ENCODE measurements at places on chromosomes 7 and 10.

- DNase-seq: no peak
Measured at GRCh38 chr10:5014936-5015335, 11.3 kb upstream of the AKR1C2 start.

- DNase-seq: no peak
Measured at GRCh38 chr7:28990200-28990960, 32.2 kb upstream of the TRIL start.

GRCh38 chr10:116752563-116752962, 10.2 kb upstream of the HSPA12A start:
- DNase-seq: no peak

- DNase-seq: no peak
Measured at GRCh38 chr7:67593794-67594193, 597.2 kb downstream of the TYW1 start.

DNA sequence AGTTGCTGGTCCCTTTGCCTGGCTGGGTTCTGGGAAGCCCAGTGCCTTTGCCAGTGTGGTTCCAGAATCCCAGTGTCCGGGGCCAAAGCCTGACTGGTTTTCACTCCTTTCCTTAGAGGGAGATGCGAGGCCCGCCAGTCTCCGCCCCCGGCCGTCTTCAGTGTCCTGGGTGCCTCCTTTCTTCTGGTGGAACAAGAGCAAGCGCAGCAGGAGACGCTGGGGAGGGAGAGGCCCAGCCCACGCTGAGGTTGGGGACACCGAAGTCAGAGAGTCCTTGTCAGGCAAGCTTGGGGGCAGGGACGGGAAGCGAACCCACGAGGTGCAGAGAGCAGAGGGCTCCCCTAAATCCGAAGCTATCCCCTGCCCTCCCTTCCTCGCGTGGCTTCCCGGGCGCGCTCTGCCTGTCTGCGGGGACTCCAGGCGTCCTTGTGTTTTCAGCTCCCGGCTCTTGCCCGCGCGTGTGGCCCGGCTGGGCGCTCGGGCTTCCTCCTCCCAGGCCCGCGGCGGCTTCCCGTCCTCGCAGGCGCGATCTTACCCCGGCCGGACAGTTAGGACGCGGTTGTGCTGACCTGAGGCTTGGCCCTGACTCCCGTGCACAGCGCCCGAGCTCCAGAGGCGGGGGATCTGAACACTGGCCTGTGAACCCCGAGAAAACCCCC, 60.6 kb upstream of the UBE3C start:
- DNase-seq: no peak

DNA sequence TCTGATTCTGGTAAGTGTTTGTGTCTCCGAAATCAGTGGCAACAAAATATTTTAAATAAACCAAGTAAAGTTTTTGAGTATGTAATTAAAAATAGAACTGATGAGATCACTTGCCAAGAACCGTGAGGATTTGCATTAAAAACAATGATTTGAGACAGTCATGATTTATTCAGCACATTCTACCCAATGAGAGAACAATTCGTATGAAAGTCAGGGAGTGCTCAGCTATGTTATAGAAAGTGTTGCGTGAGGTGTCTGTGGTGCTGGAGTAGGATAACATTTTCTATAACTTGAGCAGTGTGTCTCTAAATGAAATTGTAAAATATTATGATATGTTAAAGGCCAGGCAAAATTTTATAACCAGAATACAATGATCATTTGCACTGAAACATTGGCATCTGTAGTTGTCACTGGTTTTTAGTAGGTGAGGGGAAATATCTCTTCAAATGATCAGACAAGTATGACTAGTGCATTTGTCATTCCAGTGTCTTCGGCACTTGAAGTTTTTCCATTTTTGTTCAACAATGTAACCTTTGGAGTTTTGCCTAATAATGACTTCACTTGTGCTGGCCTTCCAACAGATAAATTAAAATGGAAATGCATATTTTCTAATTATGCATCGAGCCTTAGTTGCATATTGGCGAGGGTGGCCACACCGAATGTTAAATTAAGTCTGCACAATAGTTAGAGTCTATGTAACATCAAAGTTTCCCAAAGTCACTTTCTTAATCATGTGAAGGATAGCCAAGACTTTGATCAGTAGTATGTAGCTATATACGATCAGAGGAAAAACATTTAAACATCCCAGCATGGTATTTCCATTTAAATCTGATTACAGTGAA, 335.9 kb downstream of the GFRA1 start:
- DNase-seq: no peak

- no peak for DNase-seq
Measured at GRCh38 chr10:125857185-125857760, 23.8 kb downstream of the DHX32 start.

DNA sequence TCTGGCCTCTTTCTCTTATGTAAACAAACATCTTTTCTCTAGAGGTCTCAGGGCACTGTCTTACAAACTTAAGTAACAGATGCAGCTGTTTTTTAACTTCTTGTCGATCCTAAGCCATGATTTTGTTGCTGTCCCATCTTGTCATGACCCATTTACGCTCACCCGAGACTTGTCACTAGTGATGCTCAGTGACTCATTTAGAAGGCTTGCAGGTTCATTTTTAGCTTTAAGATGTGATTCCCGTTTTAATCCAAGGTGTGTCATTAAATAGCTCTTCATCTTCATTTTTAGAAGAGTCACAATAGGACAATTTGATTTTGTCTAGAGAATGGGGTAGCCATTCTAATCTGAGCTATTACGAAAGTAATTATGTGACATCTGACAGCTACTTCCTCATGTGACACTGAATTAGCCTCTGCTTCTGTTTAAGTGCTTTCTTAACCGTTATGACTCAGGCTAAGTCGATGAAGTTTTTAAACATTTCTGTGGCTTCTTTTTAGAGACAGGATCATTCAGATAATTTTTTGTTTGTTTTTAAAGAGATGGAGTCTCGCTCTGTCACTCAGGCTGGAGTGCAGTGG, 42.7 kb downstream of the SPDYE5 start:
- no peak for DNase-seq

- no peak for DNase-seq
Measured at GRCh38 chr10:75950307-75950706, 518.9 kb downstream of the LRMDA start.

- no peak for DNase-seq
Measured at GRCh38 chr7:936386-937054, 18.0 kb downstream of the ADAP1 start.

DNA sequence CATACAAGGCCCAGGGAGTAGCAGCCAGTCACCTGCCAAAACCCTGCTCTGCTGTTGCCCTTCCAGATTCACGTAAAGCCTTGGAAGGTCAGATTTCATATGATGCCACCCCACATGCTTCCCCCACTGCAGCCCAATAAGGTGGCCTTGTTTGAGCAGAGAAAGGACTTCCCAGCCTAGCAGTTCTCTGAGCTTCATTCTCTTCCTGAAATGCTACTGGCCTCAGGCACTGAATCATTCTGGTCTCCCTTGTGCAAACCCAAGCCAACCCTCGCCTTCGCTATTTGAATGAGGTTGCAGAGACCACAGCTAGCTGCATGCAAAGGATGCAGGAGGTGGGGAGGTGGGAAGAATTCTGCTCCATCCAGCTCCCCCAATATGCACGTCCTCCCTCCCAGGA, 60.3 kb upstream of the PLXNA4 start:
- no peak for DNase-seq

GRCh38 chr7:47654672-47655298, 72.9 kb upstream of the TNS3 start:
- DNase-seq: no peak

DNA sequence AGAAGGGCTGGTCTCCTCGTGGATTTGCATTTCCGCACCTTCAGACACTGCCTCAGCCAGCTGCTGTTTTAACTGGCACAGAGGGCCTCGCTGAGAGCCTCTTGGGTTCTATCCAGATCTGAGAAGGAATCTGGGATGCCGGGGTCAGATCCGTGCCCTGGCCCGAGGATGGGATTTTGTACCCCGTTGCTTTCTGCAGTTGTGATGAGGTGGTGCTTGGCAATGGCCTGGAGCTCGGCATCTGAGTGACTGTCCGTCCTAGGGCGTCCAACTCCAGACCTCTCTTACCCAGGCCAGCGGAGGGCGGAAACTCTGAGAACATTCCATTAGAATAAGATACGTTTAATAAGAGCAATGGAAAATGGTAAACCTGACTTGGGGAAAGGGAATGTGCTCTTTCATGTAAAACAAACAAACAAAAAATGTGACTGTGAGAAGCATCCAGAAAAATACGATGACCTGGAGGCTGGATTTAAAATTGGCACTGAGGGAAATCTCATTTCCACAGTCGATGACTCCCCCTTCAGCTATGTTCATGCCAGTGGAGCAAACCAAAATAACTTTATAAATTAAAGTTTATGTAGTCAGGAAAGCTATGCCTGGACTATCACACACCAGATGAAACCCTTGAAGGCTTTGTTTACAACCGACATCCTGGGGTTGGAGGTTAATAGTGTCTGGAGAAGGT, 39.6 kb downstream of the GRK5 start:
- DNase-seq: no peak

DNA sequence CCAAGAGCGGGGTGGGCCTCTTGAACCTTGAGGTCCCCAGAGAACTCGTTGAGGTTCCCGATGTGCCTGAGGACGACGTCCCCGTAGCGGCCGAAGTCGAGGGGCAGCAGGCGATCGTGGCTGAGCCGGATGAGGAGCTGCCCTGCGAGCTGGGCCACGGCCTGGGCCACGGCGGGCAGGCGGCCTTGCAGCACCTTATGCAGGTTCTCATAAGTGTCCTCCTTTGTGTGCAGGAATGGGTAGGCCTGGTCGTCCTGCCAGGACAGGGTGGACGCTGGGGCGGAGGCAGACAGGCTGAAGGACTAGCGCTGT, 14.2 kb downstream of the TFR2 start:
- DNase-seq: no peak

DNA sequence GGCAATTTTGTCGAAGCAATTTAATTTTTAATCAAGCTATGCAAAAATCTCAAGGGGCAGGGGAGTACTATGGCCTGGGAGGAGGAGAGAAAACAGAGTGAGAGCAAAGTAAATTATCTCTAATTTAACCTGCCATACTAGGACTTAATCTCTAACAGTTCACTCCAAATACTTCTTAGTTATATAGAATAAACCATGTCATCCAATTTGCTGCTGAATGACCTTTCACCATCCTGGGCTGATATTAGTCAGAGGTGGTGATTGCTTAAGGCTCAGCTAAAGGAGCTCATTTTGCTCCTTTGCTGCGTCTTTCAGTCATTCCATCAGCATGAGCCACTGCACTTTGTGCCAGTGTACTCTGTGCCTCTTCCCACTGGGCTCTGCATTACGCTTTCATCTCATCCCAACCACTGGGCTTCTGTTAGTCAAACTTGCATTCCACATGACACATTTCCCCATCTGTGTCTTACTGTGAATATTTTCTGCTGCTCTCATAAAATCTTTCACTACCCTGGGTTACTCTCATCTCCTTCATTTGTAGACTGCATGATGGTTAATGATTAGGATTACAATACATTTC, 84.3 kb downstream of the CD36 start:
- no peak for DNase-seq

GRCh38 chr10:28298951-28299350, 3.9 kb downstream of the MPP7 start:
- DNase-seq: no peak

DNA sequence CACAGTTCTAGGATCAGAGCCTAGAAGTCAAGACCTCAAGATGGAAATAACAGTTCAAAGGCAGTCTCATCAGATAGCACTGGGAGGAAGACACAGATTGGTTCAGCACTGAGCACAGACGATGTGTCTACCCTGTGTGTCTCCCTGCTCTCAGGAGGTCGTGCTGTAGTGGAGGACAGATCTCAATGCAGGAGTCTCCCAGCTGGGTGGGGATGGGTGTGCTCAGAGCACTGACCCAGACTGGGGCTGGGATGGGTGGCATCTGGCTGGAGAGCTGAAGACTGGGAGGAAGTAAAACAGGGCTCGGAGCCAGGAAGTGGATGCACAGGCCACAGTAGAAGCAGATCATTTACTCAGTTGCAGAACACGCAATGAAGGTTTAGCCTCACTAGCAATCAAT, 69.5 kb upstream of the GDF10 start:
- DNase-seq: no peak

GRCh38 chr10:46247808-46248569, 38.8 kb upstream of the ANTXRL start:
- DNase-seq: no peak

- no peak for DNase-seq
Measured at GRCh38 chr10:121244818-121245217, 353.4 kb downstream of the FGFR2 start.

- DNase-seq: no peak
Measured at GRCh38 chr10:89644691-89644966, 413 bp downstream of the PANK1 start.

DNA sequence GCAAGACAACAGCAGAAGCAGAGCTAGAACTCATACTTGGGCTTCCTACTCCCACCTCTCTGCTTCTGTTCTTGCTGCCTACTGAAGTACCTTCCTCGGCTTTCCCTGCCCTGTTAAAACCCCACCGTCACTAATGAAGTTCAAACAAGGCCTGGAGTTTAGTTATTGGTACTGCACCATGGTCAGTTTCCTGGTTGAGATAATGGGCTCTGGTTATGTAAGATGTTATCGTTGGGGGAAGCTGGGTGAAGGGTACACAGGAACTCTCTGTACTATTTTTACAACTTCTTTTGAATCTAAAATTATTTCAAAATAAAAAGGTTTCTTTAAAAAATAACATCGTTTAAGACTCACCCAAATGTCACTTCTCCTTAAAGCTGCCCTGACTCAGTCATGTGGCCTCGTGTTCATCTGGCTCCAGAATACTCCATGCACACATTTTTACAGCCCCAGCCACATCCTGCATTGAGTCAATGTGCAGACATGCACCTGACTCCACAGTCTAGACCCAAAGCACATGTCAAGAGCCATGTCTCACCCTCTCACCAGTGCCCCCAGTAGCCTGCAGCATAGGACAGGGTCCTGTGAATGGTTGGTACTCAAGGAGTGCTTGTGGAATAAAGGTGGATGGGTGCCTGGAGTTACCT, 36.9 kb upstream of the AQP1 start:
- DNase-seq: no peak

DNA sequence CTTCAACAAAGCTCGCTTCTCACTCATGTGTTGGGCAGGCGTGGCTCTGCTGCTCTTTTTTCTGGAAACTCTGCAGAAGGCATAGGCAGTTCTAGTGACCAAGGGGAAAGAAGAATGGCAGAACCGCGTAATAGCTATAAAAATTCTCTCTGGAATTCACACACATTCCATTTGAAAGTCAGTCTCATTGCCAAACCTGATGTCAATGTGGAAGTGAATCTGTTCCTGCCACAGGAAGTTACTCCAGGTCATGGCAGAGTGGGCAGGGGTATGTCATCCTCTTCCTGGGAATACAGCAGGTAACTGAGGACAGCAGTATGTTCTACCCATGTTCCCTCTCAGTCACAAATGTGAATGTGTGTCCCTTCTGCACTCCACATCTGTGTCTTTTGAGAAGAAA, 8.2 kb upstream of the PAXIP1 start:
- no peak for DNase-seq

- no peak for DNase-seq
Measured at GRCh38 chr10:35685402-35685801, 43.3 kb upstream of the FZD8 start.

- no peak for DNase-seq
Measured at GRCh38 chr7:3893151-3893788, 592.2 kb downstream of the SDK1 start.

- no peak for DNase-seq
Measured at GRCh38 chr7:144775749-144776148, 60.1 kb downstream of the TPK1 start.

GRCh38 chr10:132137111-132138072, 49.4 kb upstream of the DPYSL4 start:
- DNase-seq: no peak

- DNase-seq: no peak
Measured at GRCh38 chr10:25849988-25850387, 84.0 kb upstream of the MYO3A start.

GRCh38 chr7:8232999-8233847, 28.7 kb downstream of the ICA1 start:
- DNase-seq: no peak

Measured in central memory CD8-positive, alpha-beta T cell (primary cell).